T1000 (cell line): ENCODE measurements at places on chromosomes 11 and 22.

DNA sequence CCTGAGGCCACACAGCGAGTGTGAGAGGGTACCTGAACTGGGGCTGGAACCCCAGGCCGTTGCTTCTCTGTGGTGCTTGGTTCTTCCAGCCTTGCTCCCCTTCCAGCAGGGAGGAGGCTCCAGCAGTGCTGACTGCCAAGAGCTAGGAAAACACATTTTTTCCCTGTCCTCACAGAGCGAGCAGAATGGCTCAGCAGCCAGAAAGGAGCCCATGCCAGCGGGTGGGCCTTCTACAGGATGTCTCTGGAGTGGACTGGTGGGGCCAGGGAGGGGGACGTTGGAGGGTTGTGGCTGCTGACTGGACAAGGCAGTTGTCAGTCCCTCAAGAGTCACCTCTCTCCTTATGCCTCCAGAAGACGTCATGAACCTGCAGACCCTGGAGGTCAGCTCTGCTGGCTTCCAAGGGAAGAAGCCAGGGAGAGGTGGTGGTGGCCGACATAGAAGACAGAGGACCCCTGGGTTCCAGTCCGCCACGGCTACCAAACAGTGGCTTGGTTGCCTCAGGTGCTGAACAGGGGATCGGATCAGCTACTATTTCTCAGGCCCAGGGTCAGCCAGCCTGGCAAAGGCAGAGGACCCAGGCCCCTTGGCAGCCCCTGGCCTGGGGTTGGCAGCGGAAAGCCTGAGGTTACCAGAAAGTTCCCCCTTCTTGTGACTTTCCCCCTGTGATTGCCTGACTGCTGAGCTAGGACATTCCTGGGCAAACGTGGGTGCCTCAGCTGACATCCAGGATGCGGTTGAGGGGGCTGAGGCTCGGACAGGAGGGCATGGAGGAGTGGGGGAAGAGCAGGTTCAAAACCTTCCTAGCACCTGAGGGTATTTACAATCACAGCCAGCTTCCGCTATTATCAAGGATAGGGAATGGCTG, 3.7 kb downstream of the MAFF start:
- no peak for DNase-seq

- no peak for DNase-seq
These were observed 830 bp downstream of the C11orf97 start for GRCh38 chr11:94513091-94513490.

DNA sequence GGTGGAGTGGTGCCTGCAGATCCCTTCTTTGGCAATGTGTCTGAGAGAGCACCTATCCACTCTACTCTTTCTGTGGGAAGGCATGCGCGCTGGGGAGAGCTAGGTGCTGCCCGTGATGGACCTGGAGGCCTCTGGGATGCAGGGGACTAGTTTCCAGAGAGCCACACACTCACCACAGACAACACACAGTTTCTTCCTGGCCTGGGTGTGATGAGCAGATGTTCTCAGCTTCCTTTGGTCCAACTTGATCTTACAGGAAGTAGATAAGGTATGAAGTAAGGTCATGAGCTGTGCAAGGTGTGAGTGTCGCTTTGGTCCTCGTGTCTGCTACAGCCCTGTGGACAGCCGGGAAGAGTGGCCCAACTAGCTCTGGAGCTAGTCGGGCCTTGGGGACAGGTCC, 27.3 kb upstream of the SUSD2 start:
- no peak for DNase-seq

- DNase-seq = no peak
These were observed 156.3 kb upstream of the SESN3 start for GRCh38 chr11:95387325-95387724.

GRCh38 chr11:62678770-62679696, at the start of gene UBXN1:
TSS of gene UBXN1 (minus strand) at chr11:62679073. CDS start at chr11:62678923, 150 bp downstream.
- peak; percentile 78 for DNase-seq
